Epithelial cell of prostate (primary cell): ENCODE measurements at places on chromosomes 7 and 10.
A peak's percentile ranks its signal among the peaks of the same experiment; 100 is the strongest.

DNA sequence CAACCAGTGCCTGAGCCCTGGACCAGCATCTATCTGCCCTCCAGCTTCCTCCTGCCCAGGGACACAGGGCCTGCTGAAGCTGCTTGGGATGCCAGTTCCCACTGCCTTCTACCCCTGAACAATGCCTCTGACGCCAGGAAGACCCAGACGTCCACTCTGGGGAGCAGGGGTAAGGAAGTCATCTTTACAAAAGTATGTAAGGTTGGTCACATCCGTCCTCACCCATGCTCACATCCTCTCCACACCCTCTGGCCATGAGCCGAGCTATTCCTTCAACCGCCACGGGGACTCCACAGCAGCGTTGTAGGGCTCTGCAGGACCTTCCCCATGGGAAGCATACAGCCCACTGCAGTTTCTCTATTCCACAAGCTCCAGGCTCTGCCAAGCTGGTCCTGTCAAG lies 58.5 kb downstream of the CLRN3 start:
- DNase-seq = no peak

- DNase-seq = no peak
Observed at GRCh38 chr7:55050281-55050680, 31.5 kb downstream of the EGFR start.

DNA sequence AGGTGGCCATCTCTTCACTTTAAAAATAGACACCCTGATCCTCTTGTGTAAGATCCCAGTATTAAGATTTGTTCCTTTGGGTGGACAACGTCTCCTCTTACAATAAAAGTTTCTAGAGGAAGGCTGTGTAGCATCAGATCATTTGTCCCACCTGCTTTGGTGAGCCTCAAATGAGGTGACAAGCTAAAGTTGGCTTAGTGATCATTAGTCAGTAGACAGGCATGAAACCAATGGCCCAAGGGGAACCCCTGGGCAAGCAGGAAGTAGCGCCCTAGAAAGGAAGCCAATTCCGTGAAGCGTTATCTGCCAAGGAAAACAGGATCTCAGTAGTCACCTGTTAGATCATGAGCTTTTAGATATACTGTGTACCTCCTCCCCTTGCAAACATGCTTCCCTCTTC lies 66.8 kb downstream of the PCGF5 start:
- DNase-seq = no peak

DNA sequence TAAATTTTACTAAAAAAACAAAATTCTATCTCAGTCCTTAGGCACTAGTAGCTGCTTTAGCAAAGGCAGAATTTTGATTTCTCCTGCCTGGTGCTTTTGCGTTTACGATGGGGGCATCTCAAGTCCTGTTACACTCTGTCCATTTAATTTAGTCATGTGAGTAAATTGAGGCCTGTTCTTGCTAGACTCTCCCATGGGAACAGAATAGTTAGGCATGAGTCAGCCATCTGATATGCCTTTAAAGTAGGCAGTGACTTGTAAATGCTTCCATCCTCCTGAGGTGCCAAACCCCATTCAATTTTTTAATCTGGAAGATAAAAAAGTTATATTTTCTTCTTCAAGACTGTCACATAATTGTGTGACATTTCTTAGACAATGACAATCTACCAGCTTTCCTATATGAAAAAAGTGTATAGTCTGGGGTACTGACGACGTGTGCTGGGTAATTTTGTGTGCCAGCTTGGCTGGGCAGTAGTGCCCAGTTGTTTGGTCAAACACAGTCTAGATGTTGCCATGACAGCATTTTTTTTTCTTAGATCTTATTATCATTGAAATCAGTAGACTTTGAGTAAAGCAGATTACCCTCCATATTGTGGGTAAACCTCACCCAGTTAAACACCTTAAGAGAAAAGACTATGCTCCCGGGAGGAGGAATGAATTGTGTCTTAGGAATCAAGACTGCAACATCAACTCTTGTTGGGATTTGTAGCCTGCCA lies 603.4 kb downstream of the SORCS1 start:
- DNase-seq = peak; percentile 16

DNA sequence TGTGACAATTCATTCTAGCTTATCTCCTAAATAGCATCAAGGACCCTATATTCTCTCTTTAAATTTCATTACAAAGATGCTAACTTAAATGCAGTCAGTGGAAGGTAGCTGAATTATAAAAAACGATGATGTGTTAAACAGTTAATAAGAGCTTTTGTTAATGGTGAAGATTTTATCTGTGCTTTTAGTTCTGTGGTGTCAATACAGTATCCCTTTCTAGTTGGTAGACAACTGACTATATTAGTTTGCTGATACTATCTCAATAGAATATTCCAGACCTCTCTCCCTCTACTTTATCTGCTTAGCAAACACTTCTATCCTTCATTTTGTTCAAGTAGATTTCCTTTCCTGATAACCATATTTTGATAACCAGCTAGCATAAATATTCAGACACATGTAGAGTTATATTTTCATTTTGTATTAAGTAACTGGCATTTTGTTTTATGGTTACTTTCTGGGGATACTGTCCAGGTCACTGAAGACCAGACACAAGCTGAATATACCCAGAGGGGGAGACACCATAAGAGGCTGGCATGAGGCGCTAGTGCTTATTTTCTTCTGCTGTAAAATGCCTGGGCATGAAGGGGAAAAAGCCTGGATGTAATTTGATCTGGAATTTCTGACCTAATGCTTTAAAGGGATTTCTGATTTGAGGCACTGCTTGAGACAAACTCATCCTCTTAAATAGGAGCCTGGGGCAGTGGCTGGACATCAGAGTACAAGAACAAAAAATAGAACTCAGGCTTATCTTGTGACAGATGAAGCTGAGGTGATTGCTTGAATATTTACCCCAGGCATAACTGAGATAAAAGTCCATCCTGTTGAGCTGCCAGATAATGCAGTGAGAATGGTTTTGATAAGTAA lies 197.5 kb downstream of the MALRD1 start:
- no peak for DNase-seq

DNA sequence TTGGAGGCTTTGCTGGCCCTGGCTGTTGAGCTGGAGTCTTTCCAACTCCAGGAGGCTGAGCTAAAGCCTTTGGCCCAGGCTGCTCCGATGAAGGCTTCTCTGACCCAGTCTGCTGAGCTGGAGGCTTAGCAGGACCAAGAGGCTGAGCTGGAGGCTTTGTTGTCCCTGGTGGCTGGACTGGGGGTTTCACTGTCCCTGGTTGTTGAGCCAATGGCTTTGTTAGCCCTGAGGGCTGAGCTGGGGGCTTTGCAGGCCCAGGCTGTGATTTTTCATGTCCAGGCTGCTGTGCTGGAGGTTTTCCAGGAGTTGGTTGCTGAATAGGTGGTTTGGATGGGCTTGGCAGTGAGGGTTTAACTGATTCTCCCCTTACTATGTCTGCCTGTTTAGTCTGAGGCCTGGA lies 7.3 kb downstream of the PCLO start:
- no peak for DNase-seq

GRCh38 chr7:53789741-53790140 lies 752.4 kb upstream of the VSTM2A start:
- DNase-seq = no peak

DNA sequence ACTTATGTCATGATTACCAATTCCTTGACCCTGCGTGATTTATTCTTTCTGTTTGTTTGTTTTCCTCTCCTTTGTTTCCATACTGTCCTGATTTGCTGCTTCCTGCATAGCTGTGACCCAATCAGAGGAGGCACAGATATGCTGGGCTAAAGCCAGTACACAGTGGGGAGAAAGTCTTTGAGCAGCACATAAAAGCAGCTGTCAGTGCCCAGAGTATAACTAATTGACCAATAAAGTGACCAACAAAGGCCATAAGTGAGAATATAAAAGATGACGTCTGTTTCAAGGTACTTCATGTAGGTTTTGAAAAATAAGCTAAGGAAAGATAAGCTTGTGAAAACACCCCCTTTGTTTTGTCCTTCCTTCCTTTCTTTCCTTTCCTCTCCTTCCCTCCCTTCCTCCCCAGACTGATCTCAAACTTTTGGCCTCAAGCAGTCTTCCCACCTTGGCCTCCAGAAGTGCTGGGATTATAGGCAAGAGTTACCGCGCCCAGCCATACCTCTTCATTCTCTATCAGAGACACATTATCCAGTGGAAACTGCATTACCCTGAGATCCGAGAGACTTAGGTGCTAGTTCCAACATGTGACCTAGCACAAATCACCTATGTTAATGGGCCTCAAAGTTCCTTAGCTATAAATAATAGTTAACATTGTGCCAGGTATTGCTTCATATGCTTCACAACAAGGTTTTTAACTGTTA lies 17.0 kb downstream of the BCAP29 start:
- no peak for DNase-seq

DNA sequence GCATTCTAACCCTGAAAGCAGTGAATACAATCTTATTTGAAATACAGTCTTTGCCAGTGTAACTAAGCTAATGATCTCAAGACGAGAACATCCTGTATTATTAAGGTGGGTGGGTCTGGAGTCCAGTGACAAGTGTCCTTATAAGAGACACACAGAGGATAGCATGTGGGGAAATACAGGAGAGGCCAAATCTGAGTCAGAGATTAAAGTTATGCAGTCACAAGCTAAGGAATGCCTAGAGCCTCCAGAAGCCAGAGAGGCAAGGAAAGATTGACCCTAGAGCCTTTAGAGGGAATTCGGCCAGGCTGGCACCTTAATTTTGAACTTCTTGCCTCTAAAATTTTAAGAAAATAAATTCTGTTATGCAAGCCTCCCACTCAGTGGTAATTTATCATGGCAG lies 87.5 kb upstream of the HGF start:
- DNase-seq = no peak

- DNase-seq = no peak
Observed at GRCh38 chr7:116315803-116316202, 105.5 kb downstream of the TES start.
